ENCODE measurements at places on chromosomes 12 and 14. TPM values are rescaled to one million over a fixed set of nuclear protein-coding genes. Genes with fewer than 3 reads are reported as not detected.

- DNase-seq: no peak
Measured at GRCh38 chr12:67697443-67697842, 48.9 kb downstream of the DYRK2 start.

- peak; percentile 82 for DNase-seq
Measured at GRCh38 chr14:105087963-105088811, 23.0 kb upstream of the GPR132 start.

HEBP1 gene
- total RNA-seq: 63.5 TPM

ACTR10 gene
- total RNA-seq: 75.5 TPM

DNA sequence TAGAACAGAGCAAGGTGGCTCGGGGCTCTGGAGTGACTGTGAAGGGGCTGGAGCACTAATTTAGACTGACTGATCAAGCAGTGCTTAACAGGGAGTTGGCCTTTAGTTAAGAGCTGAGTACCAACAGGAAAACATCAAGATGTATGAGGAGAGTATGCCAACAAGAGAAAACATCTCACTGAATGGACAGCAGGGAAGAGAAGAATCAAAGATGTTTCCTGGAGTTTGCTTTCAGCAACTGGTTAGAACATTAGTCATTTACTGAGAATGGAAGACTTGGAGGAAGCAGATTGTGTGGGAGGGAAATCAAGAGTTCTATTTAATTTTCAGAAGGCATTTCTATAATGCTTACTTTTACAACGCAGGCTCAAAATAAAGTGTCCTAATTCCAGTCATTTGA is 259.3 kb downstream of the ADAMTS20 start:
- DNase-seq: no peak

DEGS2 gene
- total RNA-seq: not detected

DNA sequence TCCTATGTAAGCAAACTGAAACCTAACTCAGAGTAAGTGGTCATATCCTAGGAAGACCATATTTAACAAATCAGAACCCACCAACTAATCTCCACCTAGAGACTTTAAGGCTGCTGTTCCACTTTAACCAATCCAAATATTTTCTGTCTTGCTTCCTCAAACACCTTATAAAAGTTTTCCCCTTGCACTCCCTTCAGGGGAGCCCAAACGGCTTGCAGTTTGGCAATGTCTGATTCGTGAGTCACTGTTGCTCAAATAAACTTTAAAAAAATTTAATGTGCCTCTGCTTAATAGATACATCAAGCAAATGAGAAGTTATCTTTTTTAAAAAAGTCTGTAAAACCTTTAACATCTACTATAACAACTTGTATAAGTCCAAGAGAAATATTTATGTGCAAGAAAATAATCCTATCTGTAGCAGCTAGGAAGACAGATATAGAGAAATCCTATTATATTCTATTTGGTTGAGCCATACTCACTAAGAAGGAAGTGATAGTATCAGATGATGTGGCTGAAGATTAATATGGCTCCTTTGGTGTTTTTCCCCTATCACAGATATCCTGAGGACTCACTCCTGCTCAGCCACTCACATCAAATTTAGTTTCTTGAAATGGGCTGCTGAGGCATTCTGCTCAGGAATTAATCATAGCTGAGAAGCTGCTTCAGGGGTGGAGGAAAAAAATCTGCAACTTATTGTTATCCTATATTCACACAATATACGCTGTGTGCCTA is 65.1 kb upstream of the DUSP6 start:
- no peak for DNase-seq

- DNase-seq: no peak
Measured at GRCh38 chr12:32435921-32436705, 36.8 kb downstream of the FGD4 start.

- DNase-seq: no peak
Measured at GRCh38 chr14:99808154-99808505, 14.9 kb downstream of the EML1 start.

GRCh38 chr12:115049614-115050013 is 365.6 kb upstream of the TBX3 start:
- no peak for DNase-seq

- no peak for DNase-seq
Measured at GRCh38 chr12:96776908-96777307, 130.1 kb upstream of the NEDD1 start.

GRCh38 chr12:54294953-54295566 is 5.8 kb downstream of the NFE2 start:
- DNase-seq: no peak

FAM222A gene
- 27.4 TPM for total RNA-seq

DNA sequence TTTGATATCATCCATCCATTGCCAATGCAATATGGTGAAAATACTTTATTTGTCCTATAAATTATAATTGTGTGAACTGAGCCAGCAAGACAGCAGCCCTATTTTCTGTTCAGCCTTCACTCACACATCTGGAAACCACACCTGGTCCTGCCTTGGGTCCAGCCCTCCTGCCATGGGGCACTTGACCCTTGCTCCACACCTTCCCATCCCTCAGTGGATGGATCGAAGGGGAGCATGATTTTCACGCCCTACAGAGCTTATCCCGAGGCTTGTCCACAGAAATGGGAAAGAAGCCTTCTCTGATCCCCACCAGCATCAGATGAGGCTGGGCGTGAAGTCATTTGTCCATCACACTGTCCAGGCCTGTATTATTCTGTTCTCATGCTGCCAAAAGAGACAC is 10.1 kb downstream of the TMEM132D start:
- DNase-seq: no peak

GRCh38 chr14:54175298-54175942 is 218.8 kb upstream of the BMP4 start:
- DNase-seq: no peak

C1QL4 gene
- total RNA-seq: not detected

DNA sequence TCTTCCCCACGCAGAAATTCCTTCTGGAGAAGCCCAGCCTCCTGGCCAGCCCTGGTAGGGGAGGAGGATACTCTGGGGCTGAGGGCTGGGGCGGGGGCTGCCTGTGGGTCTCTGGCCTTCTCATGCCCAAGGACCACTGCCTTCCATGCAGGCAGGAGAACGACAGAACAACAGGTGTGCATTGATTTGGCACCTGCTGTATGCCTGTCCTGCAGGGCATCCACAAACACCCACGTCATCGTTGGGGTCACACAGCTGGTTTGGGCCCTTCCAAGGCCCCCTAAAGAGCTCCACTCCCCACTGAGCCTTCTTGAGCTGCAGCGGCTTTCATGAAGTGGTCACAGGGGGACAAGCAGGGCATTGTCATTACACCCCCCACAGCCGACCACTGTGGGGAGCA is 60.4 kb downstream of the PHETA1 start:
- no peak for DNase-seq

SERPINA10 gene
- not detected for total RNA-seq

GRCh38 chr12:105067511-105068031 is 16.7 kb downstream of the ALDH1L2 start:
- no peak for DNase-seq

VSIG10 gene
- 12.4 TPM for total RNA-seq

- no peak for DNase-seq
Measured at GRCh38 chr12:47616440-47616839, 89.4 kb downstream of the RPAP3 start.

SLCO1C1 gene
- 1.2 TPM for total RNA-seq

GRCh38 chr14:74941676-74942097 is 13.7 kb downstream of the PGF start:
- peak; percentile 88 for DNase-seq

- DNase-seq: no peak
Measured at GRCh38 chr12:69497308-69498026, 27.3 kb downstream of the FRS2 start.

DNA sequence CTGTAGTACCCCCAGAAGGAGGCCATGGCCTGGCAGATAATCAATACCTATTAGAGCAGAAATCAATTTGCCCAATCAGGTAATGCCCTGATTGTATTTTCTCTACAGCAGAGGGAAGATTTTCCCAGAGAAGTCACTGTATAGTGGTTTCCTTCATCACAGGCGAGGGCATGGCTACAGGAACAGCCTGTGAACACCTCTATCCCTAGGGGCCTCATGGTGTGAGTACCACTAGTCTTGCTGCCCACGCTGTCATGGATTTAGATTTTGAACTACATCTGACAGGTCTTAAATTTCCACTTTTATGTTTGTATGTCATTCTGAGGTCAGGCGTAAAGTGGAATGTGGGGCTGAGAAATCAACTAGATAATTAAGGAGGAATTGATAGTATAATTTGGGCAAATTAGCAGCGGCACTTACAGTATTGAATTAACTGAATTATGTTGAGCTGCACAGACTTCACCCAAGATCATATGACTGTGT is 42.4 kb upstream of the STXBP6 start:
- DNase-seq: no peak

- DNase-seq: no peak
Measured at GRCh38 chr14:91649930-91650329, 82.0 kb downstream of the CATSPERB start.

GRCh38 chr12:65800937-65801336 is 23.3 kb upstream of the HMGA2 start:
- no peak for DNase-seq

- DNase-seq: no peak
Measured at GRCh38 chr12:58870595-58870994, 49.7 kb downstream of the LRIG3 start.

- DNase-seq: no peak
Measured at GRCh38 chr12:80269803-80270552, 170.6 kb downstream of the OTOGL start.

DNA sequence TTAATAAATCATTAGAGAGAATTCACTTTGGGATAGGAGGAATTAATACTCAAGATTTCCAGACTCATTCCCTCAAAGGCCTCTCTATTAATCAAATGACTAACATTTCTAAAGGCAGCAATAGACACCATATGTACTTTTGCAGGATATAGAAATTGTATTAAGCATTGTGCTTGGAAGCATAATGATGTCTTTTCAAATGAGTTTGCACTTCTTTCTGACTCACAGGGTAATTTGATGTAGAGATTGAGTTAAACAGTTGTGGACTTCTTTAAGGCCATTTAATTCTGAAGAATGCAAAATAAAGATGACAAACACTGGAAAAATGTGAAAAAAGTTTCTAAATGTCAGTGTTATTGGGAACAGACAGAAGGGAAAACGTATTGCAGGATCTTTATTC is 63.4 kb upstream of the CSRP2 start:
- no peak for DNase-seq

DNA sequence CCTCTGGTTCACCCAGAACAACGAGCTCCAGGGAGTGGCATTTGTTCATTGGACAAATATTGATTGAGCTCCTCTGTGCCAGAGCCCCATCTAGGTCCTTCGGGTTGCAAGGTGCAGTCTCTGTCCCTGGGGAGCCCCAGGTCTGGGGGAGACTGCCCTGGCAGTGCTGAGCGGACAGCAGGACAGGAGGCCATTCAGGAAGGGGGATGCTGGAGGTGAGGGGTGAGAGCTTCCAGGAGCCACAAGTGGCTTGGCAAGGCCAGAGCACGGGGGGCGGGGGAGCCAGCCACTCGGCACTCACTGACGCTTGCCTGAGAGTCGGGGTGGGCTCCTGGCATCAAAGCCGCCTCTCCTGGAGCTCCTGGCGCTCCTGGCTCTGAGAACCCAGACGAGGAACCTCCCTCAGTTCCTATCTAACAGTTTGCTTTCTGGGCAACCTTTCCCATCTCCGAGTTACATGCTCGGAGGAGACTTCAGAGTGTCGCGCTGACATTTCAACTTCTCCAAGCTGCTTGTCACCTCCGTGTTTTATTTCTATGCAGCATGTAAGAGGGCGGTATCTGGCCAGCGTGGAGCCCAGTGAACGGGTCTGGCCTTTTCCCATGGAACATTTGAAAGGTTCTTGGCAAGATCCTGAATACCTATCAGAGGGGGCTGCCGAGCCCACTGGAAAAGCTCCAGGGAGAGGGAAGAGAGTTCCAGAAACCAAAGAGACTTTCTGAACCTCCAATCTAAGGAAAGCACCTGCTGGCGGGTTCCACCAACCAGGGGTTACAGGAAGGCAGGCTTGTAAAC is 62.0 kb upstream of the BCL11B start:
- no peak for DNase-seq

KRT78 gene
- not detected for total RNA-seq

GRCh38 chr12:57156701-57157403 is 9.4 kb upstream of the LRP1-AS start:
- DNase-seq: no peak

APOF gene
- total RNA-seq: not detected

DENR gene
- total RNA-seq: 28.1 TPM

DNA sequence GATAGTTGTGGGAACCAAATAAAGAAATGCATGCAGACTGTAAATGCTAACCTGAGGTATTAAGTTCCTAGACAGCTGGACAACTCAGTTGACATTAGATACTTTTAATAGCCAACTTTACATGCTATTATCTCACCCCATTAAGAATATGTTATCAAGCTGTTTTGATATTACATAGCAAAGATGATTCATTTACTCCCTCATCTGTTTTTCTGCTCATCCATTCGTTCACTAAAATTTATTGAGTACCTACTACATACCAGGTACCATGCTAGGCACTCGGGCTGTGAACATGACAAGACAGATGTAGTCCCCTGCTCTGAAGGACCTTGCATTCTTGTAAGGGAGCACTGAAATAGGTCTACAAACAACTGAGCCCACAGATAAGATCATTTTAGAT is 192.4 kb downstream of the DACT1 start:
- no peak for DNase-seq

DNA sequence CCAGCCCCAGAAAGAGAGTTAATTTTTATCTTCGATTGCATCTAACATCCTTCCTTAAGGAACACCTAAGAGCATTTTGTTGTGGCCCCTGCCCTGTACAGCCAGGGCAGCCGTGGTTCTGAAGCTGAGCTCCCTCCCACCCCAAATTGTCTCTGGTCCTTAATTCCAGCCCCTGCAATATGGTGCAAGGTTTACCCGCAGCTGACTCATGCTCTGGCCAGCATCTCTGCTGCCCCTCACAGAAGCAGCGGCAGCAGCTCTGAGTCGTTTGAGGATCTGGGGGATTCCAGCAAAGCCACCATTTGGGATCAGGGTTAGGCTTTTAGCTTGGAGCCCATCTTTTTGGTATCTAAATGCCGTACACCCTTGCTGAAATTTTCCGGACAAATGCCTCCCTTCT is 3.3 kb downstream of the DLK1 start:
- no peak for DNase-seq

DNA sequence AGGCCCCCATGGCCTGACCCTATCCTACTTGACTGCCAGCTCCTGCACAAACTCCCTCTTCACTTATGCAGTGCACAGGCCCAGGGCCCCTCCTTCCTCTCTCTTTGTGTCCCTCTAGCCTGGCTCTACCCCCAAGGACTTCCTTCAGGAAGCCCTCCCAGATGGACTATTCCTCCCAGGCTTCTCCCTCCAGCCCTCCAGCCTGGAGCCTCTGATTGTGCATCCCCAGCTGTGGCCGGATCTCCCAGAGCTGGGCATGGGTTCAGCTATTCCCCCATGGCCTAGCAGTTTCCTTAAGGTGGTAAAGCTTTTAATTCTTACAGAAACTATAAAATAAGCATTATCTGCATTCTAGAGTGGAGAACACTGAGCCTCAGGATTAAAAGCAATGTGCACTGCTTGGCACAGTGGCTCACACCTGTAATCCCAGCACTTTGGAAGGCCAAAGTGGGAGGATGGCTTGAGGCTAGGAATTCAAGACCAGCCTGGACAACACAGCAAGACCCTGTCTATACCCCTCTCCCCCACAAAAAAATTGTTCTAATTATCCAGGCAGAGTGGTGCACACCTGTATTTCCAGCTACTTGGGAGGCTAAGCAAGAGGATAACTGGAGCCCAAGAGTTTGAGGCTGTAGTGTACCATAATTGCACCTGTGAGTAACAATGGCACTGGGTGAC is 16.8 kb upstream of the KRT8 start:
- no peak for DNase-seq

MGAT4C gene
- total RNA-seq: 4.4 TPM

Measured in Right ventricle myocardium inferior (tissue), 1 donor.